ENCODE measurements at places on chromosomes 7 and 10.

DNA sequence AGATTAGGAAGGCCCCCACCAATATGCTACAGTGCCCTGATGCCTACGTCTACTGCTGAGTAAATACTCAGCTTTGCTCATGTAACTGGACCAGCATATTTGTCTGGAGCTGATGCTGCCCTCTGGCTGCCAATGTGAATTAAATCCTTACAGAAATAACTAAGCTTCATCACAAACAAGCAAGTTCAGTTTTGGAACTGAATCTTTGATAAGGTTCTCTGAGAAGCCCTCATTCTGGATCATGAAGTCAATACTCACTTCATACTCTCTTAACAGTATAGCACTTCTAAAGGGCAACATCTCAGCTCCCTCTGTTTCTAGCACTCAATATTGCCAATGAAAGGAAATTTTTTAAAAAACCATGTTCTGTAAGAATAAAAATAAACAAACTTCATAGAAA, 246.7 kb downstream of the ETV1 start:
- no peak for DNase-seq

GRCh38 chr10:91164520-91165065, 55.9 kb upstream of the PCGF5 start:
- no peak for DNase-seq

DNA sequence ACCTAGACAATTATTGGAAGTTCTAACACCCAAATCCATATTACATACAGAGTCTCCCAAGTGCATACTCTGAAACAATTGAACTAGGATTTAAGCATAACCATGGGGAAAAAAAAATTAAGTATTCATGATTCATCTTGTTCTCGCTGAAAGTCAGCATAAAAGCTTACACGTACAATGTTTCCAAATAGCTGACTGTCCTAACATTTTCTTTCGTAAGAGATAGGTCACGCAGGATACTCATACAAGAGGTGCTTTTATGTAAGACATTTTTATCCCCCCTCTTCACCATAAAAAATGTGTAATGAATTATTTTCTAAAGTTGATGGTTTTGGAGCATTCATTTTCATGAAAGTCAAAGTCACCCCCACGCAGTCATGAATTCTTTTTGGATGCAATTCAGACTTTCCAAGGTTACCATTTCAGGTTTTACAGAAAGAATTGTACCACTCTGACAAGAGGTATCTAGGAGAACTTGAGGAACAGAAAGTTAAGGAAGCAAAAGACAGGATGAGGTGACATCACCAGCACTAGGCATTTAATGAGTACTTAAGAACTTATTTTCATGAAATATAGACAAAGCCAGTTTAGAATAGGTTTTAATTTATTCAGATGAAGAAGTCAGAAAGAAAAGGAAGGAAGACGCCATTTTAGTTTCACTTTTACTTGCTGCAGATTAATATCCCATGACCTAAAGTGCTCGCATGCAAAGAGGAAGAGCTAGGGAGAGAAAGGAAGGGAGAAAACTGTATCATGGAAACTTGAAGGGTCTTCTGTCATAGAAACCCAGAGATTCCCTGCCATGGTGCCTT, 55.8 kb downstream of the TMEM26 start:
- DNase-seq, result no peak

DNA sequence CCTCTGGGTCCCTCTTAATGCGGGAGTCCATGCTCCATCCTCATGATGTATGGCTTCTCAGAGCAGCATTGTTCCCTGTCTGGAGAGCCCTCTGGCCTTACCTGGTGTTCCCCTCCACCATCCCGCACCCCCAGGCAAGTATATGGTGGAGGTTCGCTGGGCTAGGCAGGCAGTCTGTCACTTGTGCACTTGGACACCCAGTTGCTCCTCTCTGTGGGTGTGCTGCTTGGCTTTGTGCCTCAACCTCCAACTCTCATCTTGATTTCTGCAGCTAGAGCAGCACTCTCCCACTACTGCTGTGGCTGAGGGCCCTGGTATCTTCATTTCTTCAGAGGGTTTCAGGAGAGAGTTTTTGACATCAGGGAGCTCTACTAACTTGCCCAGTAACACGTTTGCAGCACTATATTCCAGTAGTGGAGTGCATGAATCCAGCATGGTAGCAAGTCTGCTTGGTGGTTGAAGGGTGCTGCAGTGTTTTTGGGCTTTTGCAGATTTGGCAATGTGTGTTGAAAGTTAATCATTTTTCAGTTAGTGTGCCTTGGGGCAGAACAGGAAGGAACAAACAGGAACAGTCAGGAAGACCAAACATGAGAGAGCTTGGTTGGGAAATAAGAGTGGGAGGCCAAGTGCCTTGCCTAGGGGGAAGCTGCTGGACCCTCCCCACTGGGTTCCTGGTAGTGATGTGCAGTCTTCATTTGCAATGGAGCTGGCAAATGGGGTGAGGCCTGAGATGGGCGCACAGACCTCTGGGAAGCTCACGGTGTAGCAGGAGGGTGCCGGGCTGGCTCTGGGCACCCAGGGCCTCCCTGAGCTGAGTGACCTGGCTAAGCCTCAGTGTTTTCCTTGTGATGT, 37.4 kb downstream of the TSPAN14 start:
- DNase-seq, result no peak

DNA sequence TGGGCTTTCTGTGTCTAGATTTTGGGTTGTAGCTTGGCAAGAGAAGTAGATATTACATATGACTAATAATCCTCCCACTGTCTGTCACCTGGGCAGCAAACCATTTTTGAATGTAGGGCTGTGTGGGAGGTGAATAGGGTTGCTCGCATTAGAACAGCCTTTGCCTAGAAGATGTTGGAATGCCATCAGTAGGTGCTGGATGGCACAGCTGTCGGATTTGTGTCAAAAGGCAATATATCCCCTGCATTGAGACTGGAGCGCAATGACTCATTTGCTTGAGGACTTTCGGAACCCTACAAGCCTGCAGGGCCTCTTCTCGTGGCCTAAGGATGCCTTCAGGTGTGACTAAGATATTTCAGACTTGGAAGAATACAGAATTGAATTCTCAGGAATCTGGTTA, 323.8 kb downstream of the GPR158 start:
- DNase-seq, result no peak

GRCh38 chr10:5450605-5451384, 38.4 kb downstream of the NET1 start:
- DNase-seq, result no peak

GRCh38 chr7:70143075-70144044, 545.1 kb downstream of the AUTS2 start:
- no peak for DNase-seq

- DNase-seq, result no peak
These were observed 9.5 kb upstream of the ASB4 start for GRCh38 chr7:95476072-95476847.

DNA sequence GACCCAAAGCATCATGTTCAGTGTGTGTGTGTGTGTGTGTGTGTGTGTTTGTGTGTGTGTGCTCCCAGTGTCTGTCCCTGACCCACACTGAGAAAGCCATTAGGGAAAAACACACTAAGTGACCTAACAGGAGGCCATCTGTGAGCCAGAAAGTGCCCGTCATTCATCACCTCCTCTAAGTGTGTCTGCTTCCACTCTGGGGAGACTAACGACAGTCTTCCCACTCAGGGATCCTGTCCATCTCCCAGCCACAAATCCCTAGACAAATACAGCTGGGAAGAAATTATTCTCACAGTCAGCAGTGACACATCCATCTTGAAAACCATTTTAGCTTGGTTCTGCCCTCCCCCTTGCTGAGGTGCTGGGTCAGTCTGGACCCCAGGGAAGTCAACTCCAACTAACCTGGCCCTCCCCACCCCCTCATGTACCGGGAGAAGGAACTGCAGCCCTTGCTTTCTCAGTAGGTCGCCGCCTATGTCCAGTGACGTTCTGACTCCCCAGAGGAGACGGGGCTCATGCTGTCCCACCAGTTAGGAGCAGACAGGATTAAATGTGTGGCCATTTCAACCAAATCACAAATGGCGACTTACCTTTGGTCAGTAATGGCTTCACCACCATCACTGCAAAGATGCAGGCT, 296.5 kb upstream of the ZNF32 start:
- no peak for DNase-seq

DNA sequence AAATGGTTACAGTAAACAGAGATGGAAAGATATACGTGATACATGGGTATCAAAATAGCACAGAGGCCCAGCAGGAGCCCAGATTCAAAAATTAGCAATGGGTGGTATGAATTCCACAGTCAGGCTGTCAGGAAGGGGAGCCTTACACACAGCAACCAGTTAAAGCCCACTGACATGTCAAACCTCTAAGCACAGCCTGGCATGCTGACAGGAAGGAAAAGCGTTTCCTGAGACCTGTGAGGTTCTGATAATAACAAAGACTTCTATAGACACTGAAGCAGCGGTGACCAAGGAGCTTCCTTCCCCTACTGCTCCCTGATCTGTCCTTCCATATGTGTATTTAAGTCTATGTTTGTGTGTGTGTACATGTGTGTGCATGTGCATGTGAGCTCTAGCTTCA, 89.9 kb downstream of the PHYHIPL start:
- no peak for DNase-seq

- DNase-seq, result no peak
These were observed 1.1 kb downstream of the FKBP9 start for GRCh38 chr7:32958046-32959025.

DNA sequence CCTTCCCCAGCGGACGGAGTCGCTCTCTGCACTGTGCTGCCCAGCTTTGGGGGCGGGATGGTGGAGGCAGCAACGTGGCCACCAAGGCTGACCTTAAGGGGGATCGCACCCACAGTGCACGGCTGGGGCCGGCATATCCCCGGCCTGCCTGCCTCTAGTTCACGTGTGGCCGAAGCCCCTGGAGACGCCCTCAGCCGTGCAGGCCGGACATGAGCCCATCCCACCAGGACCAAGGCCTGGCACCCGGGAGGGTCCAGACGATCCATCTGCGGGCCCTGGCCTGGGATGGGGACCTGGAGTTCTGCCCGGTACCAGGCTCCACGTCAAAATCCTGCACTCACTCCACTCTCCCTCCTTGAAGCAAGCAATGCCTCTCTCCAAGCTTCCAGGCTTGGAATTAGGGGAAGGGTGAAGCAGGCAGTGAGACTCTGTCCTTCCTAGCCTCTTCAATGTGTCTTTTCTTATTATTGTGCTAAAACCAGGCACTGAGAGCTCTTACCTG, 520.8 kb downstream of the REEP3 start:
- DNase-seq, result no peak

DNA sequence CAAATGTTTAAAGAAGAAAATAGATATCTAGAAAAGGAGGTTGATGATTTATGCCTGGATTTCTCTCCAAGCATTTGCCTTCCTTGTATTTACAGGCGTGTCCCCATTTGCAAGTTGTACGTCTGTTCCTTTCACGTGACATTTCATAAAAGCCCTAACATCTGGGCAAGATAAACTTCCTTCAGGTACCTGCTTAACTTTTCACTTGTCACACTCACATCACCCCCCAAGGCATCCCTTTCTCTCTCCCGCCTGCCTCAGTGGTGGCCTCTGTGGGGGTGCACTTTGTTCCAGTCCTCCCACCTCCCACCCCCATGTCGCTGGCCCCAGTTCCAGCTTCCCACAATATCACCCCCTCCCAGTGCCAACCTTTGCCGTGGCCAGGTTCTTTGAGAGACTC, 6.7 kb downstream of the TWIST1 start:
- DNase-seq, result no peak

DNA sequence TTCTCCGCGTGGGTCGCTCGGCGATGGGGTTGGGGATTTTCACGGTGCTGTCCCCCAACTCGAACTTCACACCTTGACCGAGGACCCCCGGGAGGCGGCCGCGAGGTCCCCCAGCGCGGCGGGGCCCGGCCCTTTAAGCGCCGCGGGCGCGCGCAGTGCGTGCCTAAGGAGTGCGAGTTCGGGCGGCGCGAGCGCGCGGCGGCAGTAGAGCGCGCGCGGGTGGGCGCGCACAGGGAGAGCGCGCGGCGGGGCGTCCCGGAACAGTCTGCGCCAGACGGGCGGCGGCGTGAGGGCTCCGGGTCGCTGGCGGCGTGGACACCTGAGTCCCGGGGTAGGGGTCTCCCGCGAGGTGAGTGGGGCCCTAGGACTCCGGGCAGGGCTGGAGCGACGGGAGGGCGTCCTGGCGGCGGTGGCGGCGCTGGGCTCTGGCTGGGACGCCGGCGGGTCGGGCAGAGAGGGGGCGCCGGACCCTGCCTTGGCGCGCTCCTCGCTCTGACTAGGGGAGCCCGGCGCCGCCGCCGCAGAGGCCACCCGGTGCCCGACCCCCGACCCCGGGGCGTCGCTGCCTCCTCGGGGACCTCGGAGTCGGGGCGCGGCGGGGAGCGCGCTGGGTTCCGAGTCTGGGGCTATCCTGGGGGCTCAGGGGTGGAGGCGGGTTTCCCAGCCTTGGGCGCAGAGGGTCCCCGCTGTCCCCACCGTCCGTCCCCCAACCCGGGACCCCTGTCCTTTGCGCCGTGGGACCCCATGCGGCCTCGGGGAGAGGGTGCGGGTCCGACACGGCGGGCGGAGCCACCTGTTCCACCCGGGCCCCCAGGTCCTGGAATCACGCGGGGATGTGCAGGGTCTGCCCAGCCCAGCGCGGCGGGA, at the start of gene PROSER2:
PROSER2 (plus strand) TSS at position 235 of the 867 bp plus-strand sequence. CDS start 28,722 bp downstream, outside the sequence.
- no peak for DNase-seq

DNA sequence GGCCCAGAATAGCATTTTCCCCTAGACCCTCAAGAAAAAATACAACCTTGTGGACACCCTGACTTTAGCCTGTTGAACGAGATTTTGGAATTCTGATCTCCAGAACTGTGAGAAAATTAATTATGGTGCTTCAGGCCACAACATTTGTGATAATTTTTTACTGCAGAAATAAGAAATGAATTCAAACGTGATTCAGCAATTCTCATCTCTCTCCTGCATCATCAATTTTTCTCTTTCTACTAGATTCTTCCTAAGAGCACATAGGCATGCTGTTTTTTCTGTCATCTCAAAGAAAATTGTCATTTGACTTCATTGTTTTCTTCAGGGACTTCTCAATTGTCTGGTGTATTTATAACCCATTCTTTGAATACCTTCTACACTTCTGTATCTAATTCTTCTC, 8.9 kb upstream of the AKR1C2 start:
- DNase-seq, result no peak

DNA sequence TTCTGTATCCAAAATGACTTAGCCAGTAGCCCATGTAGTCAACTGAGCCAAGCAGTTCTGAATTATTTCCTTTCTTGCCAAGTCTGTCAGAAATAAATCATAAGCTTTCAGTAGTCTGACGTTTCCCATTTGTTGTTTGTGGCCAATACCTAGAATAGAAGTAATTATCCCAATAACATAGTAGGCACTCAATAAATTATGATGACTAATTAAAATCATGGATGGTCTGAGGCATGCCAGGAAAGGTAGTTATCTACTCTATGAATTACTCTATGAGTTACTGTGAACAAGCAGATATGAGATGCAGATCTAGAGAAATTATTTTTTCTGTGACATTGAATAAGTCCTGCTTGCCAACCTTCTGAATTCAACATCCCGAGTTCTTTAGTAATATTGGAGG, 2.3 kb downstream of the CABCOCO1 start:
- no peak for DNase-seq

DNA sequence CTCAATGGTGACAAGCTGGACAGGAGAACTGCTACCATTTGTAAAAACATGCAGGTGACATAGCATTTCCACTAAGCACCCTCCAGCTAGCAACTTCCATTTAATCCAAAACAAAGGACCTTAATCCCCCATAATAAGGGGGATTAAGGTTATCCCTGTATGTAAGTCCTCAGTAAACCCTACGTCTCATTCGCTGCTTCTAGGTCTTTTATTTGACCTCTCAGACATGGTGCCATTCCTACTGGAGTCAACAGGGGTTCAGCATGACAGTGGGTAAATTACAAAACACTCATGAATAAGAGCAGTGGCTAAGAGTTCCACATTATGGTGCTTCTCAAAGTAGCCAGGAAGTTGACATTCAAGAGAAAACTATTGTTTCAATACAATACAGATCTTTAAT, 121.8 kb upstream of the CAV2 start:
- DNase-seq, result no peak
